ENCODE measurements at places on chromosomes 13 and 19.

DNA sequence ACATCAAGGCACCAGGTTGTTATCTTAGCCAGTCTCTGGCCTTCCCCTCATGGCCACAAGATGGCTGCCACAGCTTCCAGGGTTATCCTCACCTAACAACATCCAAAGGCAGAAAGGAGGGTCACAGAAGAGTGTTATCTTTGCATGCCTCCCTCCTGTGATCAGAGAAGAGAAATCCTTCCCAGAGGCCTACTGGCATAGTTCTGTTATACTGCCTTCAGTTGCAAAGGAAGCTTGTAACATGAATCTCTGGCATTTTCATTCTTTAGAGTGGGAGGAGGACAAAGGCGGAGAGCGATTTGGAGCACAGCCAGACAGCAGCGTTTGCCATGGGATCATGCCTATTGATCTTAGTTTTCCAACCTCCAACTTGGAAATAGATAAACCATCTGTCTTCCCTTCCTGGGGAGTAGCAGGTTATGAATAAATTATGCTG lies 135.7 kb downstream of the DNAJC15 start:
- DNase-seq: no peak

DNA sequence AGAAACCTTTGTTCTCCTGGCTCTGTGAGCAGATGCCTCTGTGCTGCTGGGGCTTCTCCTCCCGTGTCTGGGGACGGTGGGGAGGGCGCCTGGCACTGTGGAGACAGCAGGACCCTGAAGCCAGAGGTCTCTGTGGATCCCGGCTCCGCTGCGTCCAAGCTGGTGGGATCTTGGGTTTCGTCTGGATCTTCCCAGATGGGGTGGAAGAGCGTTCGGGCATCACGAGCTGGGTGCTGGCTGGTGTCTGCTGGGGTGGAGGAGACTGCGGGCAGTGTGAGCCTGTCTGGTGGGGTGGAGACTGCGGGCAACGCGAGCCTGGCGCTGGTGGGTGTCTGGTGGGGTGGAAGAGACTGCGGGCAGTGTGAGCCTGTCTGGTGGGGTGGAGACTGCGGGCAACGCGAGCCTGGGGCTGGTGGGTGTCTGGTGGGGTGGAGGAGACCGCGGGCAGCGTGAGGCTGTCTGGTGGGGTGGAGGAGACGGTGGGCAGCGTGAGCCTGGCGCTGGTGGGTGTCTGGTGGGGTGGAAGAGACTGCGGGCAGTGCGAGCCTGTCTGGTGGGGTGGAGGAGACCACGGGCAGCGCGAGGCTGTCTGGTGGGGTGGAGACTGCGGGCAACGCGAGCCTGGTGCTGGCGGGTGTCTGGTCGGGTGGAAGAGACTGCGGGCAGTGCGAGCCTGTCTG lies 5.6 kb downstream of the TEX29 start:
- no peak for DNase-seq

GRCh38 chr19:7729211-7729610 lies 2.7 kb downstream of the CLEC4G start:
- no peak for DNase-seq

DNA sequence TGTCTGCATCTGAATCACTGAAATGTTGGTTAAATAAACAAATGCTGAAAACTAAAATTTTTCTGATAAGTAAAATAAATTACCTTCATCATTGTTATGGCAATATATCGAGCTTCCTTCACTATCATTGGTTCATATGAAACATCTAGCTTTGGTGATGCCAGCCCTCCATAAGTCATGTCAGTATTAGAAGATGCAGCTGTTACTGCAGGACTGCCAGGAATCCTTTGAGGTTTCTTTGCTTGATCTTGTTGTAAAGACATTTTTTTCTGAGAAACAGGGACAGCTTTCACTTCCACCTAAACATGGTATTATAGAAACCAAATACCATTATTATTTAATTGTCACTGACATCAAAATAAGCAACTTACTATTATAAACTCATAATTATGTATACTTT lies 123.7 kb upstream of the FBXL3 start:
- no peak for DNase-seq

GRCh38 chr19:10618846-10619245 lies 6.5 kb upstream of the SLC44A2 start:
- no peak for DNase-seq

- no peak for DNase-seq
Measured at GRCh38 chr13:104823071-104823470, 1712.4 kb downstream of the EFNB2 start.

DNA sequence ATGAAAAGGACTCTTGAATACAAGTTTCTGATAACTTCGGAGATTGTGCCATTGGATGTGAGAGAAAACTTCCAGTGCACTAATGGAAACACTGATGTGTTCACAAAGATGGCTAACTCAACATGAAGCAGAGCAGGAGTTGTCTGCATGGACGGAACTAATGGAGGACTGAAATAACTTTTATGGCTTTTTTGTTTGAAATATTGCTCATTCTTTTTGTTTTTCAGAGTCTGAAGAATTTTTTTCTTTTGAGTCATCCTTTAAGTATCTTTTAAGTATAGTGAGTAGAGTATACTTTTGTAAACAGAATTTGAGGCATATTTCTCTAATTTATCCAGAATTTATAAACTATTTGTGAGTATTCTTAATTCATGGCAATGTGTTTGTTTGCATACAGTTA lies 25.7 kb downstream of the CRYL1 start:
- DNase-seq: no peak

- DNase-seq: no peak
Measured at GRCh38 chr19:21566073-21566472, 60.7 kb downstream of the ZNF429 start.
